ENCODE measurements at places on chromosomes 12 and 14.

- DNase-seq, result no peak
Measured at GRCh38 chr12:7145671-7146070, 15.5 kb downstream of the CLSTN3 start.

- DNase-seq, result no peak
Measured at GRCh38 chr14:98799891-98800290, 472.1 kb downstream of the BCL11B start.

- DNase-seq, result no peak
Measured at GRCh38 chr12:13197032-13197431, 506 bp downstream of the EMP1 start.

- no peak for DNase-seq
Measured at GRCh38 chr14:61322799-61323290, 1.5 kb downstream of the PRKCH start.

GRCh38 chr12:105907982-105908381, 230.8 kb downstream of the NUAK1 start:
- no peak for DNase-seq

GRCh38 chr14:64970776-64971477, 1.2 kb downstream of the RAB15 start:
- DNase-seq, result no peak

Data from activated CD8-positive, alpha-beta memory T cell treated with anti-CD3 and anti-CD28 coated beads for 1 hour (primary cell).